ENCODE measurements at places on chromosomes 7 and 10.

- DNase-seq, result no peak
These were observed 732.1 kb upstream of the AUTS2 start for GRCh38 chr7:68866200-68866570.

- no peak for DNase-seq
These were observed 300.9 kb upstream of the MTPN start for GRCh38 chr7:136278057-136278456.

- no peak for DNase-seq
These were observed 183.4 kb downstream of the GNAI1 start for GRCh38 chr7:80318081-80318480.

DNA sequence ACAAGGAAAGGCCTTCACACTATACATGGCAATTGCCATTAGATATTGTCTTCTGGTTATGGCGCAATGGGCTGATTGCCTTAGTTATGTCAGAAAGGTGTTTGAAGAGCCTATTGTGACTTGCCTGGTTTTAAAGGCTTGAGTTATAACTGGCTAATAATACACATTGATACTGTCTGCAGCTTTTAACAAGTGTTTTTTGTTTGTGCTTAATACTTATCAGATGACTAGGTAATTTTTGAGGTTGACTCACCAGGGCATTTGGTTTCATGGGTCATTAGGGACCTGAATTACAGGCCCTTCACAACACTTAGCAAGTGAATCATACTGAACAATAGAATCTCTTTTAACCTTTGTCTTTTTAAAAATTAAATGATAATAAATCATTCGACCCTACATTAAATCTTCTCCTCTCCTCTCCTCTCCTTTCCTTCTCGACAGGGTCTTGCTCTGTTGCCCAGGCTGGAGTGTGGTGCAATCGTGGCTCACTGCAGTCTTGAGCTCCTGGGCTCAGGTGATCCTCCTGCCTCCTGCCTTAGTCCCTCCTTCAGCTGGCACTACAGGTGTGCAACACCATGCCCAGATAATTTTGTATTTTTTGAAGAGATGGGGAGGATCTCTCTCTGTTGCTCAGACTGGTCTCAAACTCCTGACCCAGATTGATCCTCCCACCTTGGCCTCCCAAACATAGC is 196.3 kb downstream of the JCAD start:
- no peak for DNase-seq

GRCh38 chr7:5422396-5423305 is 983 bp downstream of the TNRC18 start:
- DNase-seq, result no peak

- peak; percentile 20 for DNase-seq
These were observed 123.0 kb upstream of the FZD8 start for GRCh38 chr10:35765066-35765527.

- no peak for DNase-seq
These were observed 784.0 kb downstream of the SUGCT start for GRCh38 chr7:40918701-40919271.

DNA sequence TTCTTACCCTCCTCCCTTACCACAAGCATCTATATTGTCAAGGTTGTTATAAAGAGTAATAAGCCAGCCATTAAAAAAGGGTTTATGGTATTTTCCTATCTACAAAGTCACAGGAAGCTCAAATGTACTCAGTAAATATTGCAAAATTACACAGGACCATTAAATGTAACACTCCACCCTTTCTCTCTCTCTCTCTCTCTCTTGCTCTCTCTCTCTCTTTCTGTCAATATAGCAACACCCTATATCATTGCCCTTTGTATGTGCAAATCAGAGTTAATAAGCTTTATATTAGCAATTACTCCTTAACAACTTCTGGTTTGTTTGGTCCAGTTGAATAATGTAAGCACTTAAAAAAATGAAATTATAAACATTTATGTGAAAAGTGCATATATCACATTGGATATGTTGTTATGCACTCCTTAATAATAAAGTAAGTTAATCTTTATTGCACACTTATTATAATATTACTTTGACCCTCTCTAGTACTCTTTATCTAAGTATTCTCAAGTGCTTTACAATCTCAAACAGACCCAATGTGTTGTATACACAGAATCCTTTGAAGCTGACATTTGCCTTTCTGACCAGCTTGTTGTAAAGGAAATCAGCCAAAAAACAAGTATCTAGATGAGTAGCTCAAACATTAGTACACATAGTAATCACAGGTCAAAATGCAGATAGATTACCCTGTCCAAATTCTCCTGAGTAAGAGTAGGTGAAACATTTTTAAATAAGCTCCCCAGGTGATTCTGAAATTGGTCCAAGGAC is 93.2 kb downstream of the CFTR start:
- DNase-seq, result no peak

GRCh38 chr10:34802692-34803091 is 12.4 kb downstream of the PARD3 start:
- DNase-seq, result no peak

GRCh38 chr7:70312336-70312735 is 714.1 kb downstream of the AUTS2 start:
- DNase-seq, result no peak

- DNase-seq, result peak; percentile 64
These were observed 16.1 kb upstream of the LAMB4 start for GRCh38 chr7:108146070-108146842.

DNA sequence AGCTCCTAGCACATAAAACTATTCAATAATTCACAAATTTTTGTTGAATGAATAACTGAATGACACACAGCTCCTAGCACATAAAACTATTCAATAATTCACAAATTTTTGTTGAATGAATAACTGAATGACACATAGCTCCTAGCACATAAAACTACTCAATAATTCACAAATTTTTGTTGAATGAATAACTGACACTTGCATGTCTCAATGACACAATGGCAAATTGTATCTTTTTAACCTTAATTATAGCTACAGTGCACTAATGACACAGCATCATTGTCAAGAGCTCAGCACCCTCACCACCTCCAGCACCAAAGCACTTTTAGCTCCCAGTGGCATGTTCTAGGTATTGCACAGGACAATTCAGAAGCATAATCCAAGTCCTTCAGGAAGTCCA is 131.6 kb downstream of the PDE1C start:
- DNase-seq, result no peak

GRCh38 chr10:34181553-34182300 is 633.4 kb downstream of the PARD3 start:
- DNase-seq, result no peak

- no peak for DNase-seq
These were observed 228.2 kb downstream of the PTEN start for GRCh38 chr10:88091490-88092061.

DNA sequence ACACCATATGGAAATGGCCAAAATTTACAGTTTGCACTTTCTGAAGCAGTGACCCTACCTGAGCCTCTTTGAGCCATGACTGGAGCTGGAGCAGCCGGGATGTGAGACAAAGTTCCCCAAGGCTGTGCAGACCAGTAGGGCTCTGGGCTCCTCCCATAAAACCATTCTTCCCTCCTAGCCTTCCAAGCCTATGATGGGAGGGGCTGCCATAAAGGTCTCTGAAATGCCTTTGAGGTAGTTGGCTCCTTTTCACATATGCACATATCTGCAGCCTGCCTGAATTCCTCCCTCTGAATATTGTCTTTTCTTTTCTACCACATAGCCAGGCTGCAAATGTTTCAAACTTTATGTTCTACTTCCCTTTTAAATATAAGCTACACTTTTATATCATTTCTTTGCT is 516.6 kb upstream of the POM121L12 start:
- no peak for DNase-seq

DNA sequence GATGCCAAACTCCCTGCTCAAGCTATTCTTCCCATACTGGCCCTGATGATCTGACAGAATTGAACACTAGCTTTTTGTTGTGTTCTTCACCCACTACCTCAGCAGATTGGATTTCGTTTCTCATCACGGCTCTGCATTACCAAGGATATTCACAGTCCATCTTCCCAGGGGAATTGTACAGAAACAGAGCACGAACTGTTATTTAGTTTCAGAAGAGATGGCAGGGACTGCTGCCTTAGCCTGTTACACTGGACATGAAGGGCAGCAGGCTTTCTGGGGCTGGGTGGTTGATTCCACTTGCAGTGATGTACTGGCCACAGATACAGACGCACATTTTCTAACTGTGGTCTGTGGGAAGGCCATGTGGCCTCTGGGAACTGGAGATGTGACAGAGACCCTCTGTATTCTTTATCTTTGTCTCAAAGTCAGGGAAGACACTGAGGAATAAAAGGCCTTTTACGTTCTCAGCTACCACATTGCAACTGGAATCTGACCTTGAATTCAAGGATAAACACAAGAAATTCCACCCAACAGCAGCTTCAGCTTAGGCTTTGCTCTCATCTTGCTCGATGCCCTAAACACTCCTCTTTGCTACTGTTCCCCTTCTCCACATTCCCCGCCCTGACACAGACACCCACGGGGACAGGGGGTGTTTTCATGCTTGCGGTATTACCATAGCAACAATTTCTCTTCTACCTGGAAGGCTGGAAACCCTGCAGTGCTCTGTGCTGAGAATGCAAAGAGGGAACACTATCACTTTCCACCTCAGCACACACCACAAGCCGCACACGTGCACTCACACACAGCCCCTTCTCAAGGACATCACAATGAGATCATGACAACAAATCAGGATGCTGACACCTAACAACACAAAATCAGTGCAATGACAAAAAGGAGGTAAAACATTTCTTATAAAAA is 81.7 kb downstream of the RNF216 start:
- DNase-seq, result no peak

- DNase-seq, result no peak
These were observed 44.0 kb downstream of the ADK start for GRCh38 chr10:74194999-74195398.

DNA sequence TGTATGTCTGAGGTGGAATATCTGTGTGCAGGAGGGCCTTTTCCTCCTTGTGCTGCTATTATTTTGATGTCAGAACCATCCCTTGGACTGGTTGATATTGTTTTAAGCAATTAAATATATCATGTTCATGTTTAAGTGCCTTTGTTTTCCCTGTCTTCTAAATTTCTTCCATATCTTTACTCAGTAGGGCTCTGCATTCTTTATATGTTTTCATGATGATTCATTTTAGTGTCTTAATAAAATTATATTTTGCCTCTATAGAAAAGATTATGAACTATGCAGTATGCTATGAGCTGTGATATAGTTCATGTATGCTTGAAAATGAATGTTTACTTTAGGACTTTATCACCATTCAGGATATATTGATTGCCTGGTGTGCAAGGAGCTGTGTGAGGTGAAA is 34.8 kb downstream of the AHR start:
- no peak for DNase-seq

GRCh38 chr10:82245906-82246560 is 371.0 kb downstream of the NRG3 start:
- no peak for DNase-seq

- DNase-seq, result no peak
These were observed 138.9 kb upstream of the PPIF start for GRCh38 chr10:79208251-79208983.

DNA sequence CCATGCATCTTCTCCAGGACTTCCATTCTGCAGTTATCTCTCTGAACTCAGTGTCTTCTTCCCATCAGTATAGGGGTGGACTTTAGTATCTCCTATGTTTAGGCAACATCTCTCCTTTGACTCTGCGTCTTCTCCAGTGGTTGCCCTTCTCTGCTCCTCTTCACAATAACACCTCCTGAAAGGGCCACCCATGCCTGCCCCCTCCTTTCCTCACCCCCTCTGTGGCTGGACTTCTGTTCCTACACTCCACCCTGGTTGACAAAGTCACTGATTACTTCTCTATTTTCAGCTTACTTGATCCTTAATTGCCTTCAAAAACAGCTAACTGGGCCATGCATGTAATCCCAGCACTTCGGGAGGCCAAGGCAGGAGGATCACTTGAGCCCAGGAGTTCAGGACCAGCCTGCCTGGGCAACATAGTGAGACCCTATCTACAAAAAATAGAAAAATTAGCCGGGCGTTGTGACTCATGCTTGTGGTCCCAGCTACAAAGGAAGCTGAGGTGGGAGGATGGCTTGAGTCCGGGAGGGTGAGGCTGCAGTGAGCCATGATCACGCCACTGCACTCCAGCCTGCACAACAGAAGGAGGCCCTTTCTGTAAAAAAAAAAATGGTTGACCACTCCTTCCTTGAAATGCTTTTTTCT is 13.7 kb downstream of the SRGN start:
- peak; percentile 34 for DNase-seq

- no peak for DNase-seq
These were observed 116.0 kb upstream of the PCGF5 start for GRCh38 chr10:91104193-91105041.

GRCh38 chr7:122136078-122136477 is 8.0 kb downstream of the AASS start:
- DNase-seq, result no peak

Measured in tibial artery (tissue), 4 donors.